HepG2 (cell line): ENCODE measurements at places on chromosomes 6 and 20.

DNA sequence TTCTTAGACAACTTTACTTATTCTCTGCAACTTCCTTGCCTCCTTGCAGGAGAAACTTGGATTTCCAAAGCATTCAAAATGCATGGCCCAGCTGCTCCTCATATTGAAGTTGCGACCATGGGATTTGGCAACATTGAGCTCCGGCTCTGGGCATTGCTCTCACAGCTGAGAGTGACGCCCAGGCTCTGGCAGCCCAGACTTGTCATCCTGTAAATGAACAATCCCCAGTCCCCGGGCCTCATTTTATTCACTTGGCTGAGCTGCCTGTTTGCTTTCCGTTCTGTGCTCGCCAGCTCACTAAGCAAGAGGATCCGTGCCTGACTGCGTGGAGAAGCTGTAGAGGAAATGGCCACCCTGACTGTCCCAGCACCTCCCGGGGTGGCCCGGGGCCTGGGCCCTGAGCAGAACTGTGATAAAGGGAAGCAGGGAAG lies 119.5 kb upstream of the CD93 start:
- DNase-seq: no peak

- DNase-seq: no peak
Measured at GRCh38 chr6:105901583-105901982, 184.6 kb upstream of the PRDM1 start.

DNA sequence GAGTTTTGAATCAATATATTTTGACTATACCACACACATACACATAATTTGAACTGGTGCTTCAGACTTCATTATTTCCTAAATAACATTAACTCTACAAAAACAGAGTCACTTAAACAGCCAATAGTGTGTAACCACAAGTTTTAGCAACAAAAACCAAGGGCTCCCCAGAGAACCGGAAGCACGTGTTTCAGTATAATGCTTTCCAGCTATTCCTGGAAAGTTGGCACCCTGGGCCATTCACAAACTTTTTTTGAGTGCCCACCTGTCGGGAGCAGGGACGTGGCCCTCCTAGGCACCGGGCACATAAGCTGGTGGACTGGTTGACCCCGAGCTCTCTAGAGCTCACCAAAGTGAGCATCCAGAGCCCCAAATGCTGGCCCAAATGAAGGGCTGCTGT lies 1.9 kb upstream of the SLC35D3 start:
- no peak for DNase-seq

DNA sequence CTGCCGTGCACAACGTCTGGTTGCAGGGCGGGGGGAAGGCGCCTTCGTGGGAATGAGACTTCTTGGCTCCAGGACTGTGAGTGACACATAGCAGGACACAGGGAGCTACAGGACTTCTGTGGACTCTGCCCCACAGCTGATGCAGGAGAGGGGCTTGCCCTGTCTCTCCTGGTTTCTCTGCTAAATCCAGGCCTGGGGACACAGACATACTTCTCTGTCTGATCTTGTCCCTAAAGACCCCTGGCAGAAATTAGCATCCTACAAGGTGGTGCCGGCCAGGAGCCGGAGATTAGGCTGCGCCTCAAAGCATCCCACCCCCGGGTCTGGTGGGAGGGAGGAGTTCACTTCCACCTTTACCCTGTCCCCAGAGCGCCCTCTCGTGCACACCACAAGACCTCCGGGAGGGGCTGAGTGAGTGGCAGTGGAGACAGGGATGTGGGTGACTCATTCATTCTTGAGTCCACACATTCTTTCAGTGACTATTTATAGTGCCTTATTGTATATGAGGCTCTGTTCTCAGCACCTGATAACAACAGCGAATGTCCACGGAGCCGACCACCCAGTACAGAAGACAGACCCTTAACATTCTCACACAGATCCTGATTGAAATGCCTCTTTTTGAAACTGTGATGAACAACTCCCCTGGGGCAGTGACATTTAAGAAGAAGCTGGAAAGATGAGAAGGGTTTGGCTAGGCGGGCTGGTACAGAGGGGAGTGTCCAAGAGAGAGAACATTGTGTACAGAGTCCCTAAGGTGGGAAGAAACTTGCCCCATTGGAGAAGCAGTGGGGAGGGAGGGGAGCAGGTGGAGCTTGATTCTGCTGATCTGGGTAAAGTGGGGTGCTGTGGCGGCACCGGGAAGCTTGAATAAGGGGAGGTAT lies 39.0 kb downstream of the GMPR start:
- DNase-seq: peak; percentile 85

DNA sequence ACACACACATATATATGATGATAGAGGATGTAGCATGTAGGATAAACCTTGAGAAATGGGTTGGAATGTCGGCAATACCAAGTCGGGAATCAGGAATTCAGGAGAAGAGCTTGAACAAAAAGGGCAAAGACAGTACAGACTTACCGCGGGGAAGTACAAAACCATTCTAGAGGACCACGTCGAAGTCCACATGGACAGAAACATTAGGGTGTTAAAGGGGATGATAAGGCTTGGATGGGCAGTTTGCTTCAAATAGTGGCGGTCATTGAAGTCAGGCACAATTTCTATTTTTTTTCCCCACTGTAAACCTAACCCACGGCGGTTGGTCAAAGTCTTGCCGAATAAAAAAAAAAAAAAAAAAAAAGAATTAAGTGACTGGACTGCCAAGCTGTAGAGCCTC lies 766 bp upstream of the NUS1 start:
- DNase-seq: no peak

- DNase-seq: no peak
Measured at GRCh38 chr6:152329638-152330448, 307.3 kb downstream of the SYNE1 start.

DNA sequence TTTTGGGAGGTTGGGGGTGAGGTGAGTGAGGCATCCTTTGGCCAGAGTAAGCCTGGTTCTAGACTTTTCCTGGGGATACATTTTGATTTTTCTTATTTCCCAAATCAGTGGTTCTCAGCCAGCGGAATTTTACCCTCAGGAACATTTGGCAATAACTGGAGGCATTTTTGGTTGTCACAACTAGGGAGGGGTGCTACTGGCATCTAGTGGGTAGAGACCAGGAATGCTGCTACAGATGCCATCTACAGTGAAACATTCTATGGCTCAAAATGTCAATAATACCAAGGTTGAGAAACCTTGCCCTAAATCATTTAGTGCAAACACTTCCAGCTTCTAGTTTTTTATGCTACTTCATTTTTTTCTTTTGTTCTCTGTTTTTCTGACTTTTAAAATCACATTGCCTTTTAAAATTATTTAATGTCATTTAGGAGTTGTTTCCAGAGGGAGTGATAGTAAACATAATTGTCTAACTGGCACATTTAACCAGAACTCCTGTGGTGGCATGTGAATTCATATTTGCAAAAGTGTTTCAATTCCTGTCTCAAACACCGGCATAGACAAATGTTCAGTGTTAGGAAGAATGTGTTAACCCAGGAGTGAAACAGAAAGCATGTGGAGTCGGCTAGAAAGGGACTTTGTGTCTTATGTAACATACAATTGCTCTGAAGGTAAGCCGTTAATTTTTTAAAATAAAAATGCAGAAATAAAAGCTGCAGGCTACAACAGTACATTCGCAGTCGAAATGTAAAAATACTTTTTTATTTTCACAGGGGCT lies 59.0 kb downstream of the QRSL1 start:
- DNase-seq: peak; percentile 63
